ENCODE measurements at places on chromosomes 4 and X.

DNA sequence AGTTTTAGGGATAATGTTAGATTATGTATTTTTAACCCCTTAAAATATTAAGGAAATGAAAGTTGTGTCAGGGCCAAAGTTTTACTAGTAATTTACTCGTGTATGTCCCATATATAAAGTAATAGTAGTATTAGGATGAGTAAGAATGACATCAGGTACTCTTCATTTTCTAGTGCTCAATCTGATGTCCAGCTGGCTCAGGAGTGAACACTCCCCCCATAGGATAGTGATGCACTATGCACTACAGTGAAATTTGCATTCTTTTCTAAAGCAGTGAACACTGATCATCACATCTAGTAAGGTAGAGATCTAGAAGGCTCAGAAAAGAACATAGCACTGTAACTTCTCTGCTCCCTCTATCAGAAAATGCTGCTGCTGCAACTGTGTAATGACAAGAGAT is 409.7 kb downstream of the GLUD2 start:
- DNase-seq, result no peak

DNA sequence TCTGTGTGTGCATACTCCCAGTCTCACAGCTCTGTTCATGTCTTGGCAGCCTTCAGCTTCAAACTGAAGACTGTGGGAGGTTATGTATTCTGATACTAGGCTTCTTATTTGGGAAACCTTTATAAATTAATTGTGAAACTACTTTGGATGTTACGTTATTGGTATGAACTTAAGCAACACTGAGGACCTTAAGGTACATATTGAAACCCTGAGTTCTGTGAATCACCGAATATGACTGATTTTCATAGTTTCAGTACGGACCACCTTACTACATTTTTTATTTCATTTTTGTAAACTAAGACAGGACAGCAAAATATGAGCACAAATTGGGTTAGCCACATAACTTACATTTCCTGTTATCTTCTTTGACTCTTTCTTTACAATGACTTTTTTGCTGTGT is 498.4 kb downstream of the PDGFC start:
- no peak for DNase-seq

GRCh38 chr4:142776026-142776425 is 70.1 kb downstream of the INPP4B start:
- no peak for DNase-seq

GRCh38 chrX:24282381-24283126 is 31.3 kb downstream of the SUPT20HL2 start:
- DNase-seq, result no peak

- DNase-seq, result no peak
Observed at GRCh38 chrX:69148946-69149345, 16.3 kb downstream of the PJA1 start.

- DNase-seq, result no peak
Observed at GRCh38 chr4:139743027-139743426, 77.4 kb downstream of the MGST2 start.

- DNase-seq, result no peak
Observed at GRCh38 chrX:108053218-108053617, 8.4 kb downstream of the VSIG1 start.

GRCh38 chrX:131801911-131802310 is 221.2 kb upstream of the STK26 start:
- no peak for DNase-seq

- no peak for DNase-seq
Observed at GRCh38 chr4:47198791-47199190, 167.4 kb downstream of the GABRB1 start.

DNA sequence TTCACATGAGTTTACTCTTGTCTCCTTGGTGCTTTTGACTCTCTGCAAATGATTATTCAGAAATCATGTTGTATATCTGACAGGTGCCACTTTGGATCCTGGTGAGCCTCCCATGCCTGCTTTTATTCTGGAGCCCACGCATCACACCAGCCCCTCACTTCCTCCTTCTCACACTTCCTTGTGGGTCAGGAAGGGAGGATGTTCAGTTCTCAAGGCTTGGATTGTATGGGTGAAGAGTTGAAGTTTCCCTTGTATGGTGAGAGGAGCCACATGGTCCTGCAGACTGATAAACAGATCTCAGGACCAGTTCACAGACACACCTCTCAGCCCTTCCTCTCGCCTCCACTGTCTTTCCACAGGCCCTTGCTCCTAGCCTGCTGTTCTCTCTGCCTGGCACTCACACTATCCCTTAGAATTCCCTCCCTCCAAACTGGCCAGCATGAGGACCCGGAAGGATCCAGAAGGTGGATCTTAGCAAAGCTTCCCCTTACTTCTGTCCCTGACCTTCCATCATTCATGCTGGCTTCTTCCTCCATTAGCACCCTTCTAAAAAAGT is 92.1 kb downstream of the STK32B start:
- no peak for DNase-seq

DNA sequence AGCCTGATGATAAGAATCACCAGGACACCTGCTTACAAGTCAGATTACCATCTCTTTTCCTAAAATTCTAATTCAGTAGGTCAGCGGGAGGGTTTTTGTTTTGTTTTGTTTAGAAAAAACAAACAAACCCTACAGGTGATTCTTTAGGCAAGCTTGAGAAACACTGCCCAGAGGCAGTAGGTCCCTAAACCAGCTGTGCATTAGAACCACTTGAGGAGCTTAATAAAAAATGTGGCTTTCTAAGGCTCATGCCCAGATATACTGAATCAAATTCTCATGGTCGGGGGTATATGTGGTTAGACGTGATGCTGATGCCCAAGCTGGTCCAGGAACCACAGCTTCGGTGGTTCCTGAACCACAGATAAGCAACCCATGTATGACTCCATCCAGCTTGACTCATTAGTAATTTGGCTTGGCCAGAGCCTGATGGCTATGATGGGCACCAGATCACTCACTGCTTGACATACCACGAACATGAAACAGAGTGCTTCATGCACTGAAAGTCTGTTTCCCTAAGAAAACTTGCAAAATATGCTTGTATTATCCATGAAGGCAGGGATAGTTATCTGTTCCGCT is 338.1 kb upstream of the F9 start:
- no peak for DNase-seq

GRCh38 chr4:25861951-25862410 is 807 bp downstream of the SEL1L3 start:
- DNase-seq, result no peak

DNA sequence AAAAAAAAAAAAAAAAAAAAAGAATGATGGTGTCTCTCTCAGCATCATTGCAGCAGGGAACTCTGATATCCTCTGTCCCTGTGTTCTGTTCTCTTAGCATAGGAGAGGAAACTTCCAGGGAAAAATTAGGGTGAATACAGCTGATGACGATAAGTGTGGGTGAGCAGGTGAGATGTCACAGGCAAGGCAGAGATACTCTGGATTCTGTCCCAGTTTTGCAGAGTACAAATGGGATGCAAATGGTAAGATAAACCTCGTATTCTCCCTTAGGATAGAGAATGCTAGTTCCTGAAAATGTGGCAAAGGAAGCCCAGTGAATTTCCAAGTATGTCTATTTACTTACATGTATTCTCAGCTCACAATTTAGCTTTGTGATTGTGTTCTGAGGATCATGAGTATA is 671.6 kb upstream of the BOD1L1 start:
- no peak for DNase-seq

DNA sequence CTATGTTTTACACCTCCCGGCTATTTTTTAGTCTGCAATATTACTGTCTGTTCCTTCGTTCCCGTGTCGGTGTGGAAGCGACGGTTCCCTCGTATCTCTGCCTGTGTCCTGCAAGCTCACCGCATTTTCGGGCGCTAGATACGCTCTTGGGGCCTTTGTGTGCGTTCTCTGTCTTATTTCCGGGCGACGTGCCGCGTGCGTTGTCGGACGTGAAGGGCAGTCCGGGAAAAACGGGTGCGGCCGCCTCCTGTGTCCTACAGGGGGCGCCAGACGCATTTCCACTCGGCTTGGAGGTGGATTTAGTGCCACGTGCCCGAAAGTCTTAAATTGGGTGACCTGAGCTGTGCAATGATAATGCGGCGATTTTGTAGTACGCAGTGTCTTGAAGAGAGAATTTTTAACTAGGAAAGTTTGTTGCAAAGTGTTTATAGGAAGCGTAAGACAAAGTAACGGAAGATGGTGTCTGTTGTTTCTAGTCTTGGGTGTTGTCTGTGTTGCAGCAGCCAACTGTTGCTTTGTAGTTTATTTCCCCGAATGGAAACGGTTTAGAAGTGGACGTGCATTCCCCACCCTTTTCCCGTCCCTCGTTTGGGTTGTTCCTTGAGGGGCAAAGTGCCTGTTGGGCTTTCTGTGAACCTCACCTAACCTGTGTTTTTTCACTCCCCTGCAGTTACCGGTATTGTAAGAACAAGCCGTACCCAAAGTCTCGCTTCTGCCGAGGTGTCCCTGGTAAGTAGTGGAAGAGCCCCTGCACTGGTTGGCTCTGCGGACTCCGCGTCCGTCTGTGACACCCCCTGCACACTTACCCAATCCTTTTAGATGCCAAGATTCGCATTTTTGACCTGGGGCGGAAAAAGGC is 720 bp downstream of the RPL10 start:
- DNase-seq, result peak; percentile 50
